Esophagus muscularis mucosa (tissue), 4 donors: ENCODE measurements at places on chromosomes 6 and 20. TPM values are rescaled to one million over a fixed set of nuclear protein-coding genes. Genes with fewer than 3 reads are reported as not detected.

GRCh38 chr20:34544109-34544796 lies 14.3 kb upstream of the MAP1LC3A start:
- DNase-seq: no peak

DNA sequence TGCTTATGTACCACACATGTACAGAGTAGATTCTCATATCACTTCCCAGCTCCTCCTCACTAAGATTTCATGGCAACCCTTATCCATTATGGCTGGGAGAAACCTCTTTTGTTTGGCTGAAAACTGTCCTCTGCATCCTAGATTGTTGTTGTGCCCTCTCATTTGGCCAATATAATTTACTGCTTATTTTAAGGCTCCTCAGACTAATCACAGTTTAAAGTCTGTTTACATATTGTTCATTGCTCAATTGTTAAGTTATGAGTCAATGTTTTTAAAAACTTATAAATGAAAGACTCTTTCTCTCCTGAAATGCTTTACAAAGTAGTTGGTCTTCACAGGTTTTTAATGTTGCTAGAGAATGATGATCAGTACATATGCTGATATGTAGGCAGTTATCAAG lies 57.3 kb downstream of the FAM83B start:
- no peak for DNase-seq

GRCh38 chr6:67221226-67221625 lies 1413.9 kb upstream of the ADGRB3 start:
- DNase-seq: no peak

GRCh38 chr6:39881851-39882530 lies 52.3 kb downstream of the MOCS1 start:
- DNase-seq: no peak

DNA sequence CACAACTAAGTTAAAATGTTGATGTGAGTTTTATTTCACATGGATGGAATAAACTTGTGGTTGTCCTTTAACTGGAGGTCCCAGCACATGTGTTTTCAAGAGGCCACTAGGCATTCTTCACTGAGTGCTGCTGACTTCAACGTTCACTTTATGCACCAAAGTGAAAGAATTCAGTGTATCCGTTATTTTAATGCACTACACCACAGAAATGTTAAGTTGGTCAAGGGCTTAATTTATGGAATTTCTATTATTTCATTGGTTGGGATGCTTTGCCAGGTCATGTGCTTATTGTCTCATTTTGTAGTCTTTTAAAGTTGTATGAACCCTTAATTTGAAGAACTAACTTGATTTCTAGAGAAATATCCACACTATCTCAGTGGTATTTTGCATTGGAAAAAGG lies 106.4 kb downstream of the PPP1R14C start:
- no peak for DNase-seq

DNA sequence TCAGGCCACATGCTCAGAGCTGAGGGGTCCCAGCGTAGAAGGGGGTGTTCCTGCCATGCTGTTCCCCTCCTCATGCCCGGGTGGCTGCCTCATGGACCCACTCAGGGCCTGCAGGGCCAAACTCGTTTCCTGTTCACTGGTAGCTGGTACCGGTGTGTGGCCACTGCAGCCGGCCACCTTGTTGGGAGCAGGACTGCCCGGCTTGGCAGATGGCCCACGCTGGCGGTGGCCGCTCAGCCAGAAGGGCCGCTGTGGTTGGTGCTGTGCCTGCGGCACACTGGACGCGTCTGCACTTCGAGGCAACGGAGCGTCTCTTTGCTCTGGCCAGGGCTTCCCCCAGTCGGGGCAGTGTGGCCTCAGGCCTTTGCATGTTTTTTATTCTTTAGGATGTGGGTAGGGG lies 10.0 kb upstream of the COL20A1 start:
- DNase-seq: no peak

DNA sequence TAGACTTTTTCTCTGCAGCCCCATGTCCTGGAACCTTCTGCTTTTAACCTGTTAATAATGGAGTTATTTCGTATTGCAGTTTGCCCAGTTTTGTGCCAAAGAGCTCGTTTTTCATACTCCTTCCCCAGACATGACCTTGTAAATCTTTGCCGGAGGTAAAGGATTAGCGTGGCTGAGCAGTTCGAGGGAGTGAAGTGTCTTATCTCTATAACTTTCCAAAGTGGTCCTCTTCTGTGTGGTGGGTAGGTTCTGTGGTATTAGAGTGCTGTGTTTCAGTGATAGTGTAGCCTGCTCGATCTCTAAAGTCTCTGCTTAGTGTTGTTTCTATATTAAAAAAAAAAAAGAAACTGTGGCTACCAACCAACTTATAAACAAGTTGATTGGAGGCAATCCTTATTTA lies 67.5 kb downstream of the FARS2 start:
- DNase-seq: no peak

GRCh38 chr20:51511861-51512619 lies 30.5 kb downstream of the NFATC2 start:
- no peak for DNase-seq

DNA sequence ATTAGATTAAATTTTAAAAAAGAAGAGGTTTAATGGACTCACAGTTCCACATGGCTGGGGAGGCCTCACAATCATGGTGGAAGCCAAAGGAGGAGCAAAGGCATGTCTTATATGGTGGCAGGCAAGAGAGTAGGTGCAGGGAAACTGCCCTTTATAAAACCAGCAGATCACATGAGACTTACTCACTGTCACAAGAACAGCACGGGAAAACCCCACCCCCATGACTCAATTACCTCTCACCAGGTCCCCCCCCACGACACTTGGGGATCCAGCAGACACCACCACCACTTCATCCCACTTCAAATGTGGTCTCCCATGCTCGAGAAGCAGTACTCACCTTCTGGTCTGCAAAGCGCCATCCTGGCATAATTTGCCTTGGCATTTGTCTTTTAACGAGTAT lies 24.6 kb downstream of the MTFR2 start:
- DNase-seq: no peak

Gene FAM184A
- 7.6 TPM for total RNA-seq

Gene FOXS1
- total RNA-seq: 0.83 TPM

Gene PHACTR1
- 0.83 TPM for total RNA-seq

Gene THEMIS
- 0.39 TPM for total RNA-seq
